WTC11 (cell line): ENCODE measurements at places on chromosomes 4 and X.

GRCh38 chr4:54844911-54845310 is 187.2 kb downstream of the KIT start:
- no peak overlapping the region for H3K4me3 ChIP-seq
- H3K4me1 ChIP-seq = no peaks in the 10 kb centered on the region
- no peak overlapping the region for H3K27ac ChIP-seq
- DNase-seq = no peak
- H3K27me3 ChIP-seq = no peaks in the 10 kb centered on the region
- H3K36me3 ChIP-seq = no peaks in the 10 kb centered on the region

- H3K27me3 ChIP-seq = no peaks in the 10 kb centered on the region
- no peak overlapping the region for H3K4me3 ChIP-seq
- no peaks in the 10 kb centered on the region; the same call in 1 of the 2 replicates for H3K4me1 ChIP-seq
- no peaks in the 10 kb centered on the region for H3K36me3 ChIP-seq
- no peak overlapping the region for H3K27ac ChIP-seq
- DNase-seq = no peak
Observed at GRCh38 chr4:127417885-127418535, 214.7 kb upstream of the INTU start.

GRCh38 chr4:144338148-144338547 is 197.6 kb upstream of the GYPA start:
- no peak for DNase-seq
- H3K27me3 ChIP-seq = no peaks in the 10 kb centered on the region
- peaks cover 7% of the 10 kb centered on the region; the same call in 1 of the 2 replicates for H3K36me3 ChIP-seq
- H3K27ac ChIP-seq = no peak overlapping the region

- H3K4me3 ChIP-seq = no peak overlapping the region
- no peaks in the 10 kb centered on the region for H3K4me1 ChIP-seq
- no peak overlapping the region for H3K27ac ChIP-seq
- DNase-seq = no peak
- H3K27me3 ChIP-seq = peaks cover 8% of the 10 kb centered on the region
Observed at GRCh38 chr4:105022811-105023667, 123.6 kb upstream of the TET2 start.

DNA sequence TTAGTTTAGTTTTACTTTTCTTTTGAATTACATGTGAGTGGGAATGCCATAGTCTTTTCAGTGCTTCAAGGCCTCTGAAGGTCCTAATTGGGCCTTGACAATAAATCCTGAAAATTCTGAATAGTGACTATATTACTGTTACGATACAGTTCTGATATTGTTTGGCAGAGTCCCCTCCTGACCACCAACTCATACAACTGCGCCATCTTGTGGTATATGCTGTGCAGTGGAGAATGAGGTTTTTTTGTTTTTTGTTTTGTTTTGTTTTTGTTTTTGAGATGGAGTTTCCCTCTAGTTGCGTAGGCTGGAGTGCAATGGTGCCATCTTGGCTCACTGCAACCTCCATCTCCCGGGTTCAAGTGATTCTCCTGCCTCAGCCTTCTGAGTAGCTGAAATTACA is 56.6 kb upstream of the CHRDL1 start:
- H3K4me1 ChIP-seq = peaks cover 3% of the 10 kb centered on the region; the same call in 1 of the 2 replicates
- peak; percentile 8 for DNase-seq
- H3K27ac ChIP-seq = no peak overlapping the region
- no peaks in the 10 kb centered on the region for H3K36me3 ChIP-seq
- no peaks in the 10 kb centered on the region for H3K27me3 ChIP-seq

DNA sequence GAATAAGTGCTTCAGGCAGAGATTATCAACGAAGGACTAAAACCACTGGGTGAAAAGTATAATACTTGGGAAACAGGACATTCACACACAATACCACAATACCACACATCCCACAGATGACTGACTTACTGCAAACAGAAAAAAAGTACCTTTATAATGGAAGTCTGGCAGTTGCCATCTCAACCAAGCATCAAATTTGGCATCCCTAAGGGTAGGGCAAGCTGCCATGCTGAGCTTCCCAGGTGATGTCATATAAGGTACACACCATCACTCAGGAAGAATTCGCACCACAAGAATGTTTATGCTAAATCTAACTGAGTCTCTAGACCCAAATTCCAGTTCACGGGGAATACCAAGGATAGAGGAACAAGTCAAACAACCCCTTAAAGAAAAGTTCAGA is 9.1 kb downstream of the QDPR start:
- H3K27ac ChIP-seq = no peak overlapping the region
- H3K4me3 ChIP-seq = no peak overlapping the region
- no peaks in the 10 kb centered on the region for H3K27me3 ChIP-seq
- no peaks in the 10 kb centered on the region for H3K4me1 ChIP-seq

DNA sequence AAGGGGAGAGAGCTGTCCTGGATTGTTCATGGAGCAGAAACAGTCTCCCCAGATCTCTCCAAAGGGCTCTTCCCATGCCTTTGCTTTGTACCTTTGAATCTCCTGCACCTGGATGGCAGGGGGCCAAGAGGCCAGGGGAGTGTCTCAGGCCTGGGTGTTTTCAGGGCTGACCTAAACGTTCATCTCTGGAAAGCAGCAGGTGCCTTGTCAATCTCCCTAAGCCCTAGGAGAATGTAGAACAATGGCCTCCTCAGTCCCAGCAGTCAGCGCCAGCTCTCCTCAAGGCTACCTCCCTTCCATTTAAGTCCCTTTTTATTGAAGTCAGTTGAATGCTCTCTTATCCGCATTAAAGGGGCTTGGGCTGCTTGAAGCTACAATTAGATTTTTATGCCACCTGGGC is 31.2 kb upstream of the NSUN7 start:
- no peak overlapping the region for H3K4me3 ChIP-seq
- peak; percentile 26 for DNase-seq
- H3K36me3 ChIP-seq = no peaks in the 10 kb centered on the region
- no peaks in the 10 kb centered on the region for H3K27me3 ChIP-seq

GRCh38 chrX:23372220-23372902 is 37.7 kb downstream of the PTCHD1 start:
- no peak overlapping the region for H3K27ac ChIP-seq
- no peaks in the 10 kb centered on the region for H3K36me3 ChIP-seq
- H3K4me1 ChIP-seq = 0 out of 2 replicates have a peak, but pooled peaks cover 12% of the 10 kb centered on the region
- H3K4me3 ChIP-seq = no peak overlapping the region
- no peaks in the 10 kb centered on the region for H3K27me3 ChIP-seq

GRCh38 chr4:69057620-69058409 is 38.5 kb upstream of the UGT2B7 start:
- peak overlapping the region; percentile 34 for H3K4me3 ChIP-seq
- H3K36me3 ChIP-seq = no peaks in the 10 kb centered on the region
- peaks cover 38% of the 10 kb centered on the region for H3K4me1 ChIP-seq

DNA sequence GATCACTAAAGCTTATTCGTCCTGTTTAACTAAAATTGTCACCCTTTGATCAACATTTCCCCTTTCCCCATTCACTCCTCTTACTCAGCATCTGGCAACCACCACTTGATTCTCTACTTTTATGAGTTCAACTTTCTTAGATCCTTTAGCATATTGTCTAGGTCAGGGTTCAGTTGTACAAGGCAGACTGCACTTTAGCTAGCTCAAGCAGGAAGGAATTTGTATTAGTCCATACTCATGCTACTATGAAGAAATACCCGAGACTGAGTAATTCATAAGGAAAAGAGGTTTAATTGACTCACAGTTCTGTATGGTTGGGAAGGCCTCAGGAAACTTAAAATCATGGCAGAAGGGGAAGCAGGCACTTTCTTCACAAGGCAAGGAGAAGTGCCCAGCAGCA is 44.3 kb downstream of the TASL start:
- H3K27ac ChIP-seq = no peak overlapping the region
- H3K27me3 ChIP-seq = no peaks in the 10 kb centered on the region
- no peak overlapping the region for H3K4me3 ChIP-seq

DNA sequence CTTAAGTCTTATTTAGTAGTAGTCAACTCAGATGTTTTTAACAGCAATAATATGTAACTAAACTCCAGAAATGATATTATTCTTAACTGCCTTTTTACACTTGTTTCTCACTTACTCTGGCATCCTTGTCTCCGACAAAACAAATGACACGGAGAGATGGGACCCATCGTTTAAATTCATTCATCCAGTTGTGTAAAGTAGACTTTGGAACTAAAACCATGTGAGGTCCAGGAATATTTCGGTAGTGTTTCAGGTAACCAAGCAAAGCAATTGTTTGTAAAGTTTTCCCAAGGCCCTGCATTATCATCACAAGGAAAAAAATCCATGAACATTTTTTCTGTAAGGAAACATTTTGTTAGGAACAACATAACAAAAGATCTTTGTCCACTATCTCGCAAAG is 11.6 kb downstream of the SMARCA1 start:
- H3K36me3 ChIP-seq = peaks cover 48% of the 10 kb centered on the region
- no peak overlapping the region for H3K27ac ChIP-seq
- no peaks in the 10 kb centered on the region for H3K27me3 ChIP-seq
- DNase-seq = no peak

- DNase-seq = no peak
- no peaks in the 10 kb centered on the region for H3K27me3 ChIP-seq
- H3K4me1 ChIP-seq = no peaks in the 10 kb centered on the region
- no peak overlapping the region for H3K4me3 ChIP-seq
Observed at GRCh38 chr4:15303052-15303641, 124.7 kb upstream of the C1QTNF7 start.

GRCh38 chr4:74189331-74190043 is 31.6 kb downstream of the MTHFD2L start:
- H3K36me3 ChIP-seq = no peaks in the 10 kb centered on the region
- H3K4me3 ChIP-seq = no peak overlapping the region
- peaks cover 7% of the 10 kb centered on the region for H3K4me1 ChIP-seq
- DNase-seq = no peak

DNA sequence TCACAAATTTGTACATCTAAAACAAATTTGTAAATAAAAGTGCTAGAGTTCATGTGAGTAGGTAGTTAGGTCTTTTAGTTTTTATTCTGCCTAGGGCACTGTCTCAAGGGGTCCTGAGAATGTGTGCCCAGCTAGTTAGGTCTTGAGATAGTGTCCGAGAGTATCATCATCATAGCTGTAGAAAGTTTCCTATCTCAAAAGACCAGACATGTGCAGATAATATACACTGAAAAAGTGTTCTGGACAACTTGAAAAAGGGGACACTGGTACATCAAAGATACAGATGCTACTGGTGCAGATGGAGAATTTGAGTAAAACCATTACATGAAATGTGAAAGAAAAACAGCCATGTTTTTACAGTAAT is 1.8 kb upstream of the ZCCHC4 start:
- no peak for DNase-seq
- H3K4me3 ChIP-seq = no peak overlapping the region
- peaks cover 11% of the 10 kb centered on the region; the same call in 1 of the 2 replicates for H3K4me1 ChIP-seq
- H3K27me3 ChIP-seq = no peaks in the 10 kb centered on the region
- no peak overlapping the region for H3K27ac ChIP-seq
- H3K36me3 ChIP-seq = peaks cover 6% of the 10 kb centered on the region

DNA sequence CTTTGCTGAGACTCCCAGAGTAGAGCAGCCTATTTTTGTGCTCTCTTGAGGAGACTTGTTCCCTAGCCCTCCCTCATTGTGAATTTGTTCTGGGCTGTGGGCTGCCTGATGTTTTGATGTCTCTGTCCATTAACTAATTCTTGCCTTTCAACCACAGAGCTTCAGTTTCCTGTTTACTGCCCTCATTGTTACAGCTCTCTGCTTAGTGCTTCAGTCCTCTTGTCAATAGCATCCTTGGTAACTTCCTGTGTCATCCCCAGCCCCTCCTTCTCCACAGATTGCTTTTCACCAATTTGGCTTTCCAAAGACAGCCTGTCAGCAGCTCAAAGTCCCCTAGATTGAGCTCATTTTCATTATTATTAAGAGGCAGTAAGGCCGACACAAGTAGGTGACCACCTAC is 69.9 kb downstream of the COX7B2 start:
- H3K4me3 ChIP-seq = no peak overlapping the region
- no peak for DNase-seq
- H3K36me3 ChIP-seq = no peaks in the 10 kb centered on the region
- peak overlapping the region; percentile 46 for H3K27ac ChIP-seq
- H3K4me1 ChIP-seq = peaks cover 12% of the 10 kb centered on the region

- no peaks in the 10 kb centered on the region; the same call in 1 of the 2 replicates for H3K27me3 ChIP-seq
- H3K36me3 ChIP-seq = peaks cover 2% of the 10 kb centered on the region; the same call in 1 of the 2 replicates
- no peak overlapping the region for H3K4me3 ChIP-seq
- H3K4me1 ChIP-seq = peaks cover 14% of the 10 kb centered on the region
- peak overlapping the region; percentile 81; the same call in 1 of the 2 replicates for H3K27ac ChIP-seq
Observed at GRCh38 chr4:161554372-161554990, 609.3 kb downstream of the FSTL5 start.

DNA sequence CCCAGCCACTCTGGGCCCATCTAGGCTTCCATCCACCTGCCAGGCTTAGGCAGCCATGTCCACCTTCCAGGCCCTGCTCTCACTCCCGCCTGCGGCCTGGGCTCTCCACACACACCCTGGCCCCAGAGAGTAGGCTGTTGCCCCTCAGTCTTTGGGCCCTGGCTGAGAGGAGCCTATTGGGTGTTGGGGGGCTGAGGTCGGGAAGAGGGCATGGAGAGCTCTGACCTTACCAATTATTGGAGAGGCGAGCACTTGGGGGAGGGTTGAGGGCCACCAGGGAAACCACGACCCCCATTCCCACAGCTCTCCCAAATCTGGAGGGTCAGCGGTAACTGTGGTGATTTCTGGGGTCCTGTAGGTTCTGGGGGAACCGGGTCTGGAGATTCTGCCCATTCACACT is 38.2 kb downstream of the HTRA3 start:
- no peak overlapping the region for H3K27ac ChIP-seq
- H3K4me1 ChIP-seq = 0 out of 2 replicates have a peak, but pooled peaks cover 3% of the 10 kb centered on the region
- DNase-seq = peak; percentile 2
- no peaks in the 10 kb centered on the region for H3K36me3 ChIP-seq

DNA sequence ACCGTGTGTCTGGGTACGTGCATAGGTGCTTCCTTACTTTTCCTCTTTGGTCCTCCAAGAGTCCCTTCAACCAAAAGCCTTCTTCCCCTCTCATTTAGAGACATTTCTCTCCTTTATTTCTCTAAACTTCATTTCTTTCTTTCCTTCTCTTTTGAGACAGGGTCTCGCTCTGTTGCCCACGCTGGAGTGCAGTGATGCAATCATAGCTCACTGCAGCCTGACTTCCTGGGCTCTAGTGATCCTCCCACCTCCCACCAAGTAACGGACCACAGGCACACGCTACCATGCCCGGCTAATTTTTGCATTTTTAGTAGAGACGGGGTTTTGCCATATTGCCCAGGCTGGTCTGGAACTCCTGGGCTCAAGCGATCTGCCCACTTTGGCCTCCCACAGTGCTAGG is 42.2 kb downstream of the ACOX3 start:
- no peak overlapping the region for H3K27ac ChIP-seq
- H3K4me1 ChIP-seq = peaks cover 22% of the 10 kb centered on the region
- no peak for DNase-seq
- no peak overlapping the region for H3K4me3 ChIP-seq
